SW 1271 (cell line): ENCODE measurements at places on chromosomes 11 and 22.

DNA sequence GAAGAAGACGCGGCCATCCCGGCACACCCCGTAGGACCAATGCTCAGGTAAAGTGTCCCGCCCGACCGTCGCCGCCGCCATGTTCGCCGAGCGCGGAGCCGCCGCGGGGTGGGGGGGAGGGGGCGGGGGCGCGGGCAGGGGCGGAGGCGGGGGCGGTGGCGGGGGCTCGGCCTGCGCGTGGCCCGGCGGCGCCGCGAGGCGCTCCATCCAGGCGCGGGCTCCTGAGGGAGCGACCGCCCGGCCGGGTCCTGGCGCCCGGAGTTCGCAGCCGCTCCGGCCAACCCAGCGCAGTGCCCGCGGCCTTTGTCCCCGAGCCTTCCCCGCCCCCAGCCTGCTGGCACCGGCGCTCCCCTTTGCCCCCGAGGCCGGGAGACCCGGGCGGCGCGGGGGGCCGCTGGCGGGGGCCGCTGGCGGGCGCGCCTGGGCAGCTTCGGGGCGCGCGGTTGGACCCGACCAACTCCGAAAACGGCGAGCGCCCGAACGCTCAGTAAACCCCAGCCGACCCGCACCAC, at the start of gene PLEKHA7:
Gene PLEKHA7 (minus strand): TSS at position 94 of the 512 bp plus-strand sequence. CDS start 13 bp downstream, at position 81.
- no peak for DNase-seq

GRCh38 chr11:115802641-115803040, 298.4 kb upstream of the CADM1 start:
- DNase-seq: no peak

- DNase-seq: peak; percentile 53
These were observed 53.3 kb upstream of the PTPN5 start for GRCh38 chr11:18844753-18845367.

DNA sequence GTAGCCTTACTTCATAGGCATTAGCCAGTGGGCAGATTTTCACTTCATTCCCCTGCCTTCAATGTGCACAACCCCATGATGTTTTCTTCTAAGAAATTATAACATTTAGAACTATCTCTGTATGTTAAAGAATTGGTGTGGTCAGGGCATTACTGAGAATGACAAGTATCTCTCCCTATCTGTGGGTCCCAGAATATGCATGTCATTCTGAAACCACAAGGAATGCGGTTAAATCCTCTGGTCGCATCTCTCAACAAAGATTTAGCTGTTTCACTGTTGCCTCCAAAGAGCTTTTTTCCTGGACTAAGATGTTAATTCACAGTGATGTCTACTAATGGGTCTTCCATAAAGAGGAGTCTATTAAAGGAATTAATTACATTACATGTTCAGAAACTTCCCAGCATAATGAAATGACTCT, 62.7 kb downstream of the LIF start:
- DNase-seq: no peak

DNA sequence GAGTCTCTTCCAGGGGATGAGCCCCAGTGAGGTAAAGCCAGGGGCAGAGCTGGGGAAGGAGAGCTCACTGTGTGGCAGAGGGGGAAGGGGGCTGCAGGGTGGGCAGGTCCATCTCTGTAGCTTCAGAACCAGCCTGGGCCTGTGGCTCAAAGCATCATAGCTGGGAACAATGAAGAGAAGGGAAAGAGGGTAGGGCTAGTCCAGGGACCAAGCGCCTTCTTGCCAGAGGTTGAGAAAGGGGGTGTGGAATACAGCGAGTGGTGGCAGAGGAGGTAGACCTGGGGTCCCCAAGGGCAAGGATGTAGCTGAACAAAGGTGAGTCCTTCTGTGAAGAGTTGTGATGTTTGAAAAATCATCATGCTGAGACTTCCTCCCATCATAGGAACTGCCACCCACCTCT, 1.2 kb upstream of the PLA2G3 start:
- DNase-seq: no peak

DNA sequence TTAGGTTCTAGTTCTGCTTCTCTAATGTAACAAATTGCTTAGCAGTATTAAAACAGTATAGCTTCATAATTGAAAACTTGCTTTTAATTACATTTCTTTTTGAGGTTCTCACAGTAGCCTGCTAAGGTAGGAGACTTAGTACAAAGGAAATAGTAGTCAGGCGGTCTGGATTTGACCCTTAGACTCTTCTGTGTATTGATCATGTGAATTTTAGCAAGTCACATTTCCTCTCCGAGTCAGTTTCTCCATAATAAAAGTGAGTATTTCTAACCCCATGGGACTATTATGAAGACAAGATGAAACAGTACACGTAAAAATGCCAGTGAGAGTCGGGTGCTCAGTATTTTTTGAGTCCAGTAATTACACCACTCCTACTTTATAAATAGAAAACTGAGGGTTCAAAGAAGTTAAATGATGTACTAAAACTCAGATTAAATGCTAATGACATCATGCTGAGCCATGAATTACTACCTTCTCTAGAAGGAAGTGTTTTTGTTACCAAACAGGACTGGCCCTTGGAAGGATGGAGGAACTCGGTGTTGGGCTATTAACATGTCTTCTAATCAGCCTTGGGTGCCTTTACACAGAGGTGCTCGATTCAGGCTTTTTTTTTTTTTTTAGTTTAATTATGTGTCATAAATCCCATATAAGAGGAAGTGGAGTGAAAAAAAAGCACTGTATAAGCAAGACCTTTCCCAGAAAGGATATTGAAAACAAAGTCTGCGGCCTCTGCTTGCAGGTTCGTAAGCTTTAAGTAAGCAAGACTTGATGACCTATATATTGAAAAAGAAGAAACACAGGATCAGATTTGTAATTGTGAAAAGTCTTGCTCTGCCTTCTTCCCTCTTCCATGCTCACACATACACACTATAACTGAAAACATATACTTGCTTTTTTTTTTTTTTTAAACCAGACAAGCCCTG, 109.0 kb downstream of the EMSY start:
- no peak for DNase-seq

- no peak for DNase-seq
These were observed 32.2 kb downstream of the CSNK2A3 start for GRCh38 chr11:11320825-11321224.

DNA sequence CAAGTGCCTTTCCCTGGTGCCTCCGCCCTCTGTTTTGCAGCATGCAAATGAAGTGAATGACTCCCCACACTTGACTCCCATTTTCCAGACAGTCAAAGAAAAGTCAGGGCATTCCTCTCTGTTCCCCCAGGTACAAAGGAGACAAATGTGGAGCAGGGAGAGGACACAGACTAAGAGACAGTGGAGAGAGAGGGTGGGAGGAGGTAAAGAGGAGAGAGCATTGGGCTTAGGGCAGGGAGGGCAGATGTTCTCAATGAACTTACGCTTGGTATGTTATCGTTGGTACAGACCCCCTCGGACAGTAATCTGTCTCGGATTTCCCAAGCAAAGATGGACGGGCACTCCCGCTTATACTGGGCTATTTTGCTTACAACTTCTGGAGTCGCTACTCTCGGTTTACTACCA, 9.8 kb downstream of the PAX6 start:
- DNase-seq: no peak

GRCh38 chr22:20029550-20030225, 8.8 kb downstream of the TANGO2 start:
- no peak for DNase-seq

GRCh38 chr11:62012451-62012831, 45.0 kb upstream of the FTH1 start:
- no peak for DNase-seq

GRCh38 chr11:131186629-131187101, 183.8 kb upstream of the NTM start:
- no peak for DNase-seq

DNA sequence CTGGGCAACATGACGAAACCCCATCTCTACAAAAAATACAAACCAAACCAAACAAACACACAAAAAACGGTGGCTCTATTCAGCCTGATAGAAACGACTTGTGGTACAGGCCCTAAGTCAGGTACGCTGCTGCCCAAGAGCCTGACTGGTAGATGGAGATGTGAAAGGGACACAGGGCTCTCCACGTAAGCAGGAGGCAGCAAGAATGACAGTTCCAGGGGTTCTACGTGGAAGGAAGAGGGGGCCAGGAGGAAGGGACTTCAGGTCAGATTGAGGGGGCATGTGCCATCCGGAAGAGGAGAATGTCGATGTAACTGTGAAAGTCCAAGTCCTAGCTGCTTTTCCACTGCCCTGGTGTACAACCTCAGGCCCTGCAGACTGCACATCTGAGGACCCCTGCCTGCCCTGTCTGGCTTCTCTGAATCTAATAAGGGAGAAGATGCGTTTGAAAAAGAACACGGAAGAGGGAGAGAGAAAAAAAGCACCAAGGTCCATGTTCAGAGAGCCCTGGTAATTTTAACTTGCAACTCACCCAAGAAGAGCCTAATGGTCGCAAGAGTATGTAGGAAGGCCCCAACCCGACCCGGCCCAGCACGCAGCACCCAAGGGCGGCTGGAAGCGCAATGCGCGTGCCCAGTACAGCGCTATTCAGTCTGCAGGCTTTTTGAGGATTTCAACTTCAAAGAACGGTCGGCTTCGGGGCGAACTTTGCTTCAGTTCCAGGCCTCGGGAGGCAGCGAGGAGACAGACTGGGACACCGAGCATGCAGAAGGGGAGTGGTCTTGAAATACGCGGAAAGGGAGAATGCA, 909 bp upstream of the ZNRD2 start:
- no peak for DNase-seq

DNA sequence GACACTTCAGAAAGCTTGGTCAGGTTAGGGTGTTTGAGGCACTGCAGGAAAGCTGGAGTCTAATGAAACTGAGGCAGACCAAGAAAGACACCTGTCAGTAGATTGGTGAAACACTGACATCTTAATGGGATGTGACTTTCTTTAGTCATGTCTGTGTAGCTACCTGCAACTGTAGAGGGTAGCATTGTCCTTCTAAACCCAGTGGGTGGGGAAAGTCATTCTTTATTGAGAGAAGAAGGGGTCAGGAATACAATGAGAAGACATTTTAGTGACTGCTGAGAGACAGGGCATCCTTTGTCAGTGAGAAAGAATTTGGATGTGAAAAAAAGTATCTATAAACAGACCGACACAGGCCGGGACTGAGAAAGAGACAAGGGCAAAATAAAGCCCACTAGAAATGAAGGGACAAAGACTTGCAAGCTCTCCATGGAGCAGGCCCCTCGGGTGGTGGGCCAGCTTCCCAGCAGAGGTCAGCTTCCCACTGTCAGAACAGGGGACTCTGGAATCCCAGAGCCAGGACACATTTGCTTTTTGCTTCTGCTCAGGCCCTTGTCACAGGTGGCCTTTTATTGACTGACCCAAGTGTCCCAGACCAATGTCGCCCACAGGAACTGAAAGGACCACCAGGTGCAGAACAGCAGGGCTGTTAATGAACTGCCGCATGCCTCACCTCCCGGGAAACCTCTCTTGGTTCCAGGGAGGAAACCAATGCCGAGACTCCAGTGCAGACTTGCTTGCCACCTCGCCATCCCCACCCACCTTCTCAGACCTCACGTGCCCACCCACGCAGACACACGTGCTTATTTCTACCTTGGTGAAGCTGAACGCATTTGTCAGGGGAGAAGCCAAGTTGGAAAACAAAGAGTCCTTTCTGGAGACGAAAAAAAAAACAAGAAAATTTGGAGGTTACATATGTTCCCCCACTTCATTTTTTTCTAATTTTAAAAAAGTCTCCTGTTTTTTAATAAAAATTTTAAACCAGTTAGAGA, 212.8 kb downstream of the TENM4 start:
- DNase-seq: no peak

GRCh38 chr11:75949023-75949672, 134.1 kb downstream of the UVRAG start:
- no peak for DNase-seq

GRCh38 chr11:96265220-96265737, 77.7 kb downstream of the MAML2 start:
- no peak for DNase-seq

DNA sequence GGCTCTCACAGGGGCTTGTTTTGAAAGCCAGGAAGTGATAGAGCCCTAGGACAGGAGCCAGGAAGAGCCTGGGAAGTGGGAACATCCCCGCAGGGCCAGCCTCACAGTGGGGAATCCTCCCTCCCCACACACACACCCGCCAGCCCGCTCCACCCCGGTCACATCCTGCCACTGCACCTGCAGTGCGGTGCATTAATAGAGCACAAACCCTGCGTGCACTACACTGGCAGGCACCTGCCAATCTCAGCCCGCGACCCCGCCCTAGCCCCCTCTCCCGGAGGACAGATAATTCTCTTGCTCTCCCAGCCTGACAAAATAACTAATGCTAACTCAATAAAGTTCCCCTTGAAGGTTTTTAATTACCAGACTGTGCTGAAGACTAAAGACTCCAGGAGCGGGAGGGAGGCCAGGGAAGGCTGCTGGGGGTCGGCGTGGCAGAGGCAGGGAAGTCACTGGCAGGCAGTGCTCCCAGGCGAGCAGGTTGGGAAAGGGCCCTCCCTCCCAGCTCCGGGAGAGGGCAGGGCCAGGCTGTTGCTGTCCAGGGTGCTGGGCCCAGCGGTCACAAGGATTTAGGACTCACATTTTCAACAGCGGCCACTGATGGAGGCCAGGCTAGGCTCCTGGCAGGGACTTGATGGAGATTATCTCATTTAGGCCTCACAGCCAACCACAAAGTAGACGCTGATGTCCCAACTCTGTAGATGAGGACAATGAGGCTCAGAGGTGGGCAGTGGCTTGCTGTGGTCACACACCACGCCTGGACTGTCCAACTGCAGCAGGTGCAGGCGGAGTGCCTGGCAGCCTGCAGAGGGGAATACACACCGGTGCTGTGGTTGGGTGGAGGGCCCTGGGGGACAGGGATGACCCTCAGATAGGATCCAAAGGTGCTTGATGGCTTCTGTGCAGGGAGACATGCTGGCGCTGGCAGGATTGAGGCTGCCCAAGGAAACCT, 23.9 kb upstream of the TCF20 start:
- no peak for DNase-seq

DNA sequence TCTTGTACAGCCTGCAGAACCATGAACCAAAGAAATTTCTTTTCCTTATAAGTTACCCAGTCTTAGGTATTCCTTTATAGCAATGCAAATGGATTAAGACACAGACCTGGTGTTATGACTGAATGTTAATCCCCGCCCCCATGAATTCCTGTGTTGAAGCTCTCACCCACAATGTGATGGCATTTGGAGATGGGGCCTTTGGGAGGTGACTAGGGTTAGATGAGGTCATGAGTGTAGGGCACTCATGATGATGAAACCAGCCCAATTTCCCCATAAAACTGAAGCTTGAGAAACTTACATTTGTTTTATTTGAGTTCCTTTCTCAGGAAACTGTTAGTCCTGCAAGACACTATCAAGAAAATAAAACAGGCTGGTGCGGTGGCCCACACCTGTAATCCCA, 115.8 kb upstream of the THY1 start:
- DNase-seq: no peak

GRCh38 chr11:44536788-44537516, 28.5 kb upstream of the CD82 start:
- DNase-seq: no peak

GRCh38 chr11:34909955-34910354, 6.2 kb downstream of the APIP start:
- no peak for DNase-seq

DNA sequence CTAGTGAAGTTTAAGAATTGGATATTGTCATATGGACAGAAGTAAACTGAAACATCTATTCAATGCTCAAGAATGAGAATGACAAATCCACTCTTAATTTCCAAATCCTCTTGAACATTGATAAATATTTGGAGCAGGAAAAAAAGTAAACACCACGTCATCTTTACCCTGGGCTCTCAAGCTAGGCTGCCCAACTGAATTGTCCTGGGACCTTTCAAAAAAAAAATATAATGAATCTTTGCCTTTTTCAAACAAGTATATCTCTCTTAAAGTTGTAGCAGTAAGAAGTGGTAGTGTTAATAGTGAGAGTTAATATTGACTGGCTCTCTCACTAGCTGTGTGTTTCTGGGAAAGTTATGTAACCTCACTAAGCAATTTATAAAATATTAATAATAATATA, 374.3 kb downstream of the LRRC4C start:
- no peak for DNase-seq

GRCh38 chr22:50217543-50218152, 16.8 kb downstream of the SELENOO start:
- DNase-seq: no peak
